ENCODE measurements at places on chromosomes 5 and 9.

DNA sequence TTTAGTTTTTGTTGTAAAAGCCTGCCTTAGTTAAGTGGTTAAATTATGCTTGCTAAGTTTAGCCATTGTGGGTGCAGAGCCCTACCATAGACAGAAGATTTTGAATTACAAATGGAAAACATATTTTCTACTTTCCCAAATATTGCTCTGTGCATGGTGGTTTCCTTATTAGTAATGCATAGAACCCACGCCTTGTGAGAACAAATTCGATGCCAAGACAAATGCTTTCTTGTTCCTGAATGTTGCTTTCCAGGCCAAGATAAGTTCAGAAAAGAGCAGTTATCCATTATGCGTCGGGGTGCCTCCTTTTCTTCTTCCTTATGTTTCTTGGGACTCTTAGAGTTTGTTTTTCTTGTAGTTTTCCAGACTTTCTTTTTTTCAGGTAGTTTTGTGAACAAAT lies 31.0 kb upstream of the GARNL3 start:
- no peak for DNase-seq

DNA sequence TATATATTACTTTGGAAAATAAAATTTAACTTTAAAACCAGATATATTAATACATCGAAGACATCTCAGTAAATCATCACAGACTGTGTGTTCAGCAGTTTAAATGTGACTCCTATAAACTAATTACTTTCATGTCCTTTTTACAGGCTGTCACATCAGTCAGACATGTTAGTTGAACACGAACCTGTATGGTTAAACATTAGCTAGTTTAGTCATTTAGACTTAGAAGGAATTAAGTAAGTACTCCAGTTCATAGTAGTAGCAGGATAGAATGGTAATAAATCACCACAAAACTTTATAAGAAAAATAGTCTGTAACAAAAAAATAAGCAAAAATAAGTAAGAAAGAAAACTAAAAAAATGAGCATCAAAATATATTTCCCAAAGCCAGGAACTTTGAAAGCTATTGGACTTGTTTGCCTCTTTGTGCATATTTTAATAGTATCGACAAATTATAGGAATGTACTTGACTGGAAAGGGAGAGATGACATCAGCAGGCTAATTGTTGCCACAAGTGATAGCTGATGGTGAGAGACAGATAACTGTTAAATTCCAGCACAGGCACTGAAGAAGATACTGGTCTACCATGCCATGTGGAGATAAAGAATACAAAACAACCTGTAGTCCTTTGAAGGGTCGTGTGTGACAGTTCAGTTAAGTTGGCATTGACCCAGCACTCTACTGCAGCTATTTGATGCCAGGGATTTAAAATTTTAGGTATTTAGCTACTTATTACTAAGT lies 83.9 kb downstream of the RIC1 start:
- no peak for DNase-seq

DNA sequence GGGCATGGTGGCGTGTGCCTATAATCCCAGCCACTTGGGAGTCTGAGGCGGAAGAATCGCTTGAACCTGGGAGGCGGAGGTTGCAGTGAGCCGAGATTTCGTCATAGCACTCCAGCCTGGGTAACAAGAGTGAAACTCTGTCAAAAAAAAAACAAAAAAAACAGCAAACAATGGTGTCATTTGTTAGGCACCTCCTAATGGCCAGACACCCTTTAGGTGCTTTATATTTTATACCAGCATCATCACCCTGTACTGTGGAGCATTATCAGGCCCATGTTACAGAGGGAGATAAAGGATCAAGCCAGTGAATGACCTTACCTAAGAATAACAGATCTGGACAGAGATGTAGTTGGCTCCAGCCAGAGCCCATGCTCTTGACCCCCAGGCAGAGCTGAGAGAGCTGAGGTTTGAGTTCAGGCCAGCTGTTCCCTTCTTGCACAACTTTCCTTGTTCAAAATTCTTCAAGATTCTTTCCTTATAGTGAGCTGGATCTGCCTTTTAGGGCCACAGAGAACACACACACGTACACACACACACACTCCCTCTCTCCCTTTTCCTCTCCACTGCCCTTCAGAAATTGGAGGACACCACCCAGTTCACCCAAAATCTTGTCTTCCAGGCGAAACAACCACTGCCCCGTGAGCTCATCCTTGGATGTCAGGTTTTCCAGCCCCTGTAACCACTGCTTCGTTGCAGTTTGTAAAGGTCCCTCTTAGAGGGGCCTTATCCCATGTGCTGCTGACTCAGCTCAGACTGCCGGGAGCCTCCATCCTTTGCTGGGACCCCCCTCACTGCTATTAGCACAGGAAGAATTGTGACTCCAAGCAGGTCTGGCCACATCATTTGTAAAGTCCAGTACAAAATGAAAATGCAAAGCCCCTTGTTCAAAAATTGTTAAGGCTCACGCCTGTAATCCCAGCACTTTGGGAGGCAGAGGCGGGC lies 10.4 kb upstream of the PTGES start:
- DNase-seq: no peak

- no peak for DNase-seq
Measured at GRCh38 chr5:133130387-133131118, 78.7 kb downstream of the HSPA4 start.

- no peak for DNase-seq
Measured at GRCh38 chr9:137682428-137683105, 63.8 kb downstream of the EHMT1 start.

GRCh38 chr5:125134216-125135081 lies 388.0 kb upstream of the ZNF608 start:
- DNase-seq: no peak

DNA sequence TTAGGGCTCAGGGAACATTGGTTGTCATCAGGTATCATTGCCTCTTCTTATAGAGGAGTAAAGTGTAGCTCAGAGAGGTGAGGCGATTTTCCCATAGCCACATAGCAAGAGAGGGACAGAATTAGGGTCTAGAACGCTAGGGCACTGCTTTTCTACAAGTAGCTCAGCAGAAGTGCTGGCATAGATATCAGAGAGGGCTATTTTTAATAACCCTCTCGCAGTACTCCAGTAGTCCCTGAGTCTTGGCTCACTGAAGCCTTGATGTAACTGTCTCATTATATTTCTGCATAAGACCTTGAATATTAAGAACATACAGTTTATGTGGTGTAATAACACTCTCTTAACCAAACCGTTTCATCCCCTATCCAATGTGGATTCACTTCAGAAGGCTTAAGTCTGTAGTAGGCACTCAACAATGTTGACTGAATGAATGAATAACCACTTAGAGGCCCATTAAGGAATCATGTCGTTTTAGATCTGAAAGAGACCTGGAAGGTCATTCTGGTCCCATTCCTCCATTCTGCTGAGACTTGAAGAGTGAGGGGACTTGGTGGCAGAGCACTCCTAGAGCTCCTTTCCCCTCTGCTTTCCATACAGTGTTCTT lies 4.7 kb upstream of the FRMPD1 start:
- DNase-seq: no peak

GRCh38 chr5:35369965-35370790 lies 139.9 kb upstream of the PRLR start:
- DNase-seq: peak; percentile 18

DNA sequence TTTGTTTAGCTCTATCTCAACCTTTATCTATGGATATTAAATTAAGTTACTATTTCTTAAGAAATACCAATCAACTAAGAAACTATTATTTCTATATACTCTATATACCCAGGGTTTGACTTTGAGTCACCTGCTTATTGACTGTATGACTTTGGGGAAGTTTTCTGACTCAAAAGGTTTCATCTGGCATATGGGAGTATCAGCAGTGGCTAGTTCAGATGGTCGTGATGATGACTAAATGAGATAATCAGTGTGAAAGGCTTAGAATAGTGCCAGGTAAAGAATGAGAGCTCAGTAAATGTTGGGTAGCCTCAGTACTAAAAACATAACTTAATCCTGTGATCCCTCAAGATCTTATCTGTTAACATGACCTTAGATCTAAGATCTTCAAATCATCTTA lies 179.7 kb upstream of the ISL1 start:
- no peak for DNase-seq

GRCh38 chr5:168578006-168578405 lies 1.2 kb downstream of the PANK3 start:
- DNase-seq: no peak

DNA sequence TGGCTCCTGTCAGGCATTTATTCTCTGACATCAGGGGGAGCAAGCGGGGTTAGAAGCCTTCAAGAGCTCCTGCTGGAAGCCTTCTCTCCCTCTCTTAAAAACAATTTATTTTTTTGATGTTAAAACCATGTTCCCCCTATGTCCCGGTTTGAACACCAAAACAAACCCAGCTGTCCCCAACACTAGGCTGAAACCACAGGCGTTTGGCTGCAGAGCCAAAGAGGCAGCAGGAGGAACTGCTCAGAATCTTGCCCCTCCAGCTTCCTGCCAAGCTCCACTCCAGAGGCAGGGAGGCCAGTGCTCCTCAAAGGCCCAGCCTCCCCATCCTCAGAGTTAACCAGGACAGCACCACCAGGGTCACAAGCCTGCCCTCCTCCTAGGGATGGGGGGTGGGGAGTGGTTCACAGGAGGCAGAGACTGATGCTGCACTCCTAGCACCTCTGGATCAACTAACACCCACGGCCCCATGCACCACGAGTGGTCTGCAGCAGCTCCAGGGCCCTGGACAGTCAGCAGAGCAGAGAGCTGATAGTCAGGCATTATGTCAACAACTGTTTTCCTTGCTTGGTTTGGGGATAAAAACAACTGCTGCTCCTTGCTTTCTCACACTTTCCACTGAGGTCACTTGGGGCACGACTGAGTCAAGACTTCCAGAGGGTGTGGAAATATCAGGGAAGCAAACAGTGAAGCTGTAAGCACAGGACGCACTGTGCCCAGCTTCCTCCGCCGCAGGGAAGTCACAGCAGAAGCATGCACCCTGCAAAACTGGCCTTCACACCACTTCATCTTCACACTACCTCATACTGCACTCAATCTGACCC lies 96.5 kb upstream of the ADRA1B start:
- DNase-seq: no peak

- no peak for DNase-seq
Measured at GRCh38 chr5:60102961-60103693, 209.6 kb upstream of the PDE4D start.

GRCh38 chr5:15500325-15501001 lies 483 bp downstream of the FBXL7 start:
- no peak for DNase-seq

DNA sequence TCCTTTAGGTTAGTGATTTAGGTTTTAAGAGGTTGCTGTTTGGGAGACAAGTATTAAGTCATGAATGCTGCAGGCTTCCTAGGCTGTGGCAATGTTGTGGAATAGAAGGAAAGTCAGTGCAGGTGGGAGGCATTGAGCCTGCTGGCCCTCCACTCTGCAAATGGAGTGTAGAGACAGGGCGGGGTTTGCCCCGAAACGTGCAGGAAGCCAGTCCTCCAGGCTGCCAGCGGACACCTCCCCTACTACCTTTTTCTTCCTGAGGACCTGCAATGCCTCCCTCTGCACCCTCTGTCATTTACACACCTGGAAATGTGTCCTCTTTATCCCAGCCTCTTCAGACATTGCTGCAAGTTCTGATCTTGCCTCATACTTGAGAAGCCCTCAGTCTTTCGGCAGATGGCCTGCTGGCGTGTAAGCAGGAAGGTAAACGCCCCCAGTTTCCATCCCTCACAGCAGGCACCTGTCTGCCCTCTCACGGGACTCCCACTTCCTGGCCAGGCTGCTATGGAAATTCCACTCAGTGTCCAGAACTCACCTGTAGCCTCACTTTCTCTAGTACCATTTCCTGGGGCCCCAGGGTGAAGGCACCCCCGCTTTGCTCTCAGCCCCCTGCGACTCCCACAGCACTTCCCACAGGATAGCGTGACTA lies 81.6 kb upstream of the BOD1 start:
- no peak for DNase-seq

DNA sequence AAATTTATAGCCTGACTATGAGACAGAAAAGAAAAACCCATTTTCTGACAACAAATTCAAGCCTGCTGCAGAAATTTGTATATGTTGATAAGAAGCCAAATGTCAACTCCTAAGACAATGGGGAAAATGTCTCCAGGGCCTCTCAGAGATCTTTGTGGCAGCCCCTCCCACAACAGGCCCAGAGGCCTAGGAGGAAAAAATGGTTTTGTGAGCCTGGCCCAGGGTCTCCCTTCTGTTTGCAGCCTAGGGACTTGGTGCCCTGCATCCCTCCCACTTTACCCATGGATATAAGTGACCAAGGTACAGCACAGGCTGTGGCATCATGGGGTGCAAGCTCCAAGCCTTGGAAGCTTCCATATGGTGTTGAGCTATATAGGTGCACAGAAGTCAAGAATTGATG lies 740.2 kb downstream of the SEMA5A start:
- DNase-seq: no peak

DNA sequence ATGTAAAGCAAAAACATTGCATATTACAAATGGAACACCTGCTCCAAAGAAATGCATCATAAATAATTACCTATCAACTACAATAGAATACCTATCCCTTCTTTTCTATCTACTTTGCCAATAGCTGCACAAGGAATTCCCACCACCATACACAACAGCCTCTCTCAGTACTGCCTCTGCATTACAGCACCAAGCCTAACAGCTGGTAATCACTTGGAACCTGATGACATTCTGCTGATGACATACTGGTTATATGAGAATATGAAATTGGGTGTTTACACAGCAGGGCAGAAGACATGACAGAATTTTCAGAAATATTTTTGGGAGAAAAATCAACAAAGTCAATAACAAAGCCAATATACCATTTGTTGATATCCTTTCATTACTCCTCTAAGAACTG lies 43.2 kb downstream of the PSMB7 start:
- no peak for DNase-seq

- DNase-seq: no peak
Measured at GRCh38 chr9:126117631-126118030, 209.0 kb upstream of the MVB12B start.

Measured in NCI-H1105 (cell line).